ENCODE measurements at places on chromosomes 12 and 14. TPM values are rescaled to one million over a fixed set of nuclear protein-coding genes. Genes with fewer than 3 reads are reported as not detected.

KLRC1 gene
- total RNA-seq, result not detected

DNA sequence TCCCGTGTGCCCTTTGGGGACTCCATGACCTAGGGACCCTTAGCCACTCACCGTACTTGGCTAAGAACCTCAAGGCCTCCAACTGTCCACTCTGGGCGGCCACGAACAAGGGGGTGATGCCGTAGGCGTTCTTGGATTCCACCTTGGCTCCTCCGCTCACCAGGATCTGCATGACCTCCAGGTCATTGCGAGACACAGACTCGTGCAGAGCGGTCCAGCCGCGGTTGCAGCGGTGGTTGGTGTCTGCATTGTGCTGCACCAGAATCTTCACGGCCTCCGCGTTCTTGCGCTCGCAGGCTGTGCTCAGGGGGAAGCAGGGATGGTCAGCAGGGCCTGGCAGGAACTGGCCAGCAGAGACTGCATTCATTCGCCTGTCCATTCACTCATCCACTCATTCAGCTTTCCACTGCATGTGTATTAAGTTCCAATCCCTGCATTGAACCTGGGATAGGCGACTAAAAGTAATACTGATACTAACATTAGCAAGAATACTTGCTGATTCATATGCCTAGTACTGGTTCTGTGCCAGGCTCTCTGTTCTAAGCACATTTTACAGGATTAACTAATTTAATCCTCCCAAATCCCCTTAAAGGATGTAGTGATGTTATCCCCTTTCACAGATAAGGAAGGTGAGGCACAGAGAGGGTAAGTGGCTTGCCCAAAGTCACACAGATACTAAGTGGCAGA, 23.9 kb downstream of the FAM181A start:
- no peaks in the 10 kb centered on the region for H3K27me3 ChIP-seq
- no peak overlapping the region for H3K27ac ChIP-seq
- peaks cover 43% of the 10 kb centered on the region for H3K4me1 ChIP-seq
- no peak for DNase-seq
- no peak overlapping the region for H3K4me3 ChIP-seq

- no peak overlapping the region for H3K27ac ChIP-seq
- H3K4me3 ChIP-seq, result no peak overlapping the region
- H3K4me1 ChIP-seq, result no peaks in the 10 kb centered on the region
- no peaks in the 10 kb centered on the region for H3K36me3 ChIP-seq
- no peak for DNase-seq
These were observed 323.5 kb downstream of the ALG10 start for GRCh38 chr12:34345801-34346200.

GRCh38 chr12:10563966-10564365, 49.4 kb downstream of the MAGOHB start:
- no peak overlapping the region for H3K27ac ChIP-seq
- no peaks in the 10 kb centered on the region for H3K4me1 ChIP-seq
- no peak overlapping the region for H3K4me3 ChIP-seq

- no peaks in the 10 kb centered on the region for H3K27me3 ChIP-seq
- no peak overlapping the region for H3K4me3 ChIP-seq
- H3K27ac ChIP-seq, result no peak overlapping the region
- no peak for DNase-seq
- no peaks in the 10 kb centered on the region for H3K4me1 ChIP-seq
These were observed 52.1 kb downstream of the STON2 start for GRCh38 chr14:81348061-81348460.

DNA sequence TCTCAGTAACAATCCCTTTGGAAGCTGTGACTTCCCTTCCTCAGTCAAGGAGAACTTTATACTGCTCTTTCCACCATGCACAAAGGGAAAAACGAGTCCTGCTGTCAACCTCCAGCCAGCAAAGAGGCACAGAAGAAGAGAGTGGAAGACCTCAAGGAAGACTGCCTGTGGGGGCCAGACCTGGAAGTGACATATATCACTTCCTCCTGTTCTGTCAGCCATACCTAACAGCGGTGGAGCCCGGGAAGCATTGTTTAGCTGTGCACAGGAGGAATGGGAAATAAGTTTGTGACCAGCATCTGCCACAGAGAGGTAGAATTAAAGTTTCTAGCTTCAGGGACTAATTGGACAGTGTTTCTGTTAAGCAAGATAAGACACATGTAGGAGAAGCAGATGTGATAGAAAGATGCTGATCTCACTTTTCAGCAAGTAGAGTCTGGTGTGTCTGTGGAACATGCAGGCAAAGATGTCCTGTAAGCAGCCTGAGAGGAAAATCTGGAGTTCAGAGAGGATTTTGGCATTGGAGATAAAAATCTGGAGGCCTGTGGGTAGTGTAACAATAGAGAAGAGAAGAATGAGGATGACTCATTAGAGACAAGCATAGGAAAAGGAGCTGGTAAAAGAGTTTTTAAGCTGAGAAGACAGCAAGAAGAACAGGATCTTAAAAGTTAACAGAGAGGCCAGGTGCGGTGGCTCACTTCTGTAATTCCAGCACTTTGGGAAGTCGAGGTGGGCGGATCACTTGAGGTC, 141.6 kb upstream of the CPSF6 start:
- H3K36me3 ChIP-seq, result no peaks in the 10 kb centered on the region
- H3K27me3 ChIP-seq, result peaks cover 3% of the 10 kb centered on the region
- H3K4me3 ChIP-seq, result no peak overlapping the region
- DNase-seq, result no peak

DNA sequence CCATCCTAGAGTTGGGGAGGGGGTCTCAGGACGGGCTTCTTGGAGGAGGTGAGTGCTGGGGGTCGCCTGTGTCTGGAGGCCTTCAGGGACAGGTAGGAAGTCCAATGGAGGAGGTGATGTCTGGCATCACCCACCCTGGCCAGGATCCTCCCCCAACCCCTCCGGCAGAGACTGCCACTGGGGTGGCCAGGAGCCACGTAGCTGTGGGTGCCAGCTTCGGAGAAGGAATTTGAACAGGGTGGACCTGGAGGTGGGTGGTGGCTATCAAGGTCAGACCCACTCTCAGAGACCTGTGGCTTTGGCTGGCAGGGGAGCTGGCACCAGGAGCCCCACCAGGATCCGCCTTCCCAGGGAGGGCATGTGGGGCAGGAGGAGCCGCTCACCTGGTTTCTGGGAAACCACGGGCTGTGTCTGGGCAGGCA, 9.1 kb downstream of the CEP170B start:
- no peaks in the 10 kb centered on the region for H3K4me1 ChIP-seq
- no peaks in the 10 kb centered on the region for H3K27me3 ChIP-seq
- DNase-seq, result no peak
- H3K4me3 ChIP-seq, result no peak overlapping the region
- H3K36me3 ChIP-seq, result no peaks in the 10 kb centered on the region

- DNase-seq, result no peak
- H3K27me3 ChIP-seq, result no peaks in the 10 kb centered on the region
- no peak overlapping the region for H3K4me3 ChIP-seq
- no peak overlapping the region for H3K27ac ChIP-seq
These were observed 37.7 kb downstream of the C12orf50 start for GRCh38 chr12:87991483-87991882.

- peaks cover 17% of the 10 kb centered on the region for H3K4me1 ChIP-seq
- no peak overlapping the region for H3K27ac ChIP-seq
- H3K4me3 ChIP-seq, result no peak overlapping the region
- no peak for DNase-seq
- no peaks in the 10 kb centered on the region for H3K36me3 ChIP-seq
- no peaks in the 10 kb centered on the region for H3K27me3 ChIP-seq
These were observed 79.6 kb upstream of the PSMA6 start for GRCh38 chr14:35212471-35213142.

- peaks cover 8% of the 10 kb centered on the region for H3K4me1 ChIP-seq
- no peak for DNase-seq
- no peaks in the 10 kb centered on the region for H3K27me3 ChIP-seq
- no peak overlapping the region for H3K27ac ChIP-seq
- no peaks in the 10 kb centered on the region for H3K36me3 ChIP-seq
These were observed 23.7 kb downstream of the ATF1 start for GRCh38 chr12:50787618-50788017.

DNA sequence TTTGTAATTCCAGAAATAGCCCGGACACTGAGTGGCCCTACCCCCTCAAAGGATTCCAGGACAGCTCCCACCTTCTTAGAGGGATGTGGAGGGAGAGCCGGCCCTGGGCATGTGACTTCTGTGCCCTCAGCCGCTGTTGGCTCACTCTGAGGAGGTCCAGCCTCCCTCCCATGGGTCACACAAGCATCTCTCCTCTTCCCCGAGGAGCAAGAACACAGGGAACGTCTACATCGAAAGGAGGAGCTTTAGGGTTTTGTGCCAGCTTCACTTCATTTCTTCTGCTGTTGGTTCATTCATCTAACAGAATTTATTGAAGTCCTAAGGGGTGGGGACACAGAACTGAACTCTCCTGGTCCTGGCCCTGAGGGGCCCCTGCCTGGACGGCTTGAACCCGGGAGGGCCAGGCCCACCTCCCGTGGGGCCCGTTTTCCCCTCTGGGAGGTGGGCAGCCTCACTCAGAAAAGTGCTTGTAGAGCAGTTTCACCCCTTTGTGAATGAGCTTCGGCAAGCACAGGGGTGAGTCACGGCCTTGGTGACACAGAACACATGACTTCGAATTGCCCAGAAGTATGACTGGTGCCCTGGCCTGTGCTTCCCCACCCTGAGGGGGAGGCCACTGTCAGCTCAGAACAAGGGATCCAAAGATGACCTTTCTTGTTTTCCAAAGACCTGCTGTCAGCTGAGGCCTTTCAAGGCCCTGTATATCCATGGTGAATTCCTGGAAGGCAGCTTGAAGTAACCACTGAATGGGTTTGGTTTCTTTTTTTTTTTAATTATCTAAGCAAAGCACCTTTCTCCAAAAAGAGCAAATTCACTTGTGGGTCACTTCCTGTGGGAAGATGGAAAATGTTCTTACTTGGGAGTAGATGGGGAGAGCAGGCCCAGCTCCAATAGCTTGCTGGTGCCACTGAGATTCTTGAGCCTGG, 39.2 kb downstream of the NFKBIA start:
- no peaks in the 10 kb centered on the region for H3K4me1 ChIP-seq
- DNase-seq, result no peak
- no peaks in the 10 kb centered on the region for H3K36me3 ChIP-seq
- no peak overlapping the region for H3K4me3 ChIP-seq

GRCh38 chr14:105050551-105050897, 14.7 kb downstream of the GPR132 start:
- no peak for DNase-seq
- peaks cover 7% of the 10 kb centered on the region for H3K4me1 ChIP-seq
- no peaks in the 10 kb centered on the region for H3K27me3 ChIP-seq
- H3K4me3 ChIP-seq, result no peak overlapping the region
- H3K27ac ChIP-seq, result no peak overlapping the region
